ENCODE measurements at places on chromosomes 5 and 9.

GRCh38 chr9:33659921-33660320, 135.4 kb upstream of the PRSS3 start:
- no peak for DNase-seq

- no peak for DNase-seq
Observed at GRCh38 chr5:159883522-159883950, 32.7 kb upstream of the ADRA1B start.

GRCh38 chr9:94082956-94083355, 1.3 kb upstream of the PTPDC1 start:
- DNase-seq, result no peak

DNA sequence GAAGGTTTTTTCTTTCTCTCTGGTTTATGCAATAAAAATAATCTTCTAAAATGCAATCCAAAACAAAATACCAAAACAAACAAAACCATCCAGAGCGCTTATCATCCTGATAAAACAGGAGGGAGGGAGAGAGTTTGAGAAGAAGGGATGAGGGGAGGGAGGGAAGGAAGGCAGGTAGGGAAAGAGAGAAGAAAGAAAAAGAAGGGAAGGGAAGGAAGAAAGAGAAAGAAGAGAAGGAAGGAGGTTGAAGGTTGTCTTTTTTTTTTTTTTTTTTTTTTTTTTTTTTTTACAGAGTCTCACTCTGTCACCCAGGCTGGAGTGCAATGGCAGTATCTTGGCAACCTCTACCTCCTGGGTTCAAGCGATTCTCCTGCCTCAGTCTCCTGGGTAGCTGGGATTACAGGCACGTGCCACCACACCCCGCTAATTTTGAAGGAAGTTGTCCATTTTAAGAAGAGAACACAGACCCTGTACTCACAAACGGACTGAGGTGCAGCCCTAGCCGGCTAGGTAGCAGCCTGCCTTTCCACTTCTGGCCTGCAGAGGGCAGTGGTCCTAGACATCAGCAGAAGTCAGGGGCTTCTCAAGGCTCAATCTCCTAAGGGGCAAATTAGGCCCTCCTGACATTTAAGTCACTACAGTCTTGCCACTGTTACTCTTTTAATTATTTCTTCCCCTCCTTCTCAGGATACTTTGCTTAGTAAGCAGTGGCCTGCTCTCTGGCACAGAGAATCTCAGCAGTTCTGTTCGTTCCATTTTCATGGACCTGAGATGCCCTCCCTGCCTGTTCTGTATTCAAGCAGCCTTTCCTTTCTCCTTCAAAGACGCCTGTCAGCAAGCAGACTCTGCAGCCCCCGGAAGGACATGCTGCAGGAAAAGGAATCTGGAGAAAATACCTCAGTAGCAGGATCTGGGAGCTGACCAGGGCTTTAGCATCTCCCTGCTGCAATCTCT, 76.4 kb downstream of the EPB41L4B start:
- DNase-seq, result peak; percentile 37

- DNase-seq, result no peak
Observed at GRCh38 chr9:80435591-80435990, 863.8 kb downstream of the TLE4 start.

DNA sequence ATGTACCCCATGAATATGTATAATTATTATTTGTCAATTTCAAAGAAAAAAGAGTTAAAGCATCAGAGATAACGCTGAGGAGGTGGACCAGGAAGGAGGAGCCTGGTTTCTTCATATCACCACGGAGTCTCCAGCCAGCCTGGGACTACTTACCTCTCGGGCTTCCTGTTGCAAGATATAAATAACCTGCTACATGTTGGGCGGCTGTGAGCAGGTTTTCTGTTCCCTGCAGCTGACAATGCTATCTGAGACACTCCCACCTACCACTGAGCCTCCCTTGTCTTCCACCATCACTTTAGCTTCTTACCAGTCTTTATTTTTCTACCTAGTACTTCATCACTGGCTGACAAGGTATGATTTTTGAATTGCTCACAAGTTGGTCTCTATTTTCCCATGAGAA, 102.7 kb upstream of the CPEB4 start:
- DNase-seq, result no peak

- no peak for DNase-seq
Observed at GRCh38 chr5:86542532-86542931, 75.2 kb upstream of the COX7C start.

GRCh38 chr5:126597156-126597555, 2.1 kb upstream of the ALDH7A1 start:
- DNase-seq, result no peak
